ENCODE measurements at places on chromosomes 11 and 22.

- DNase-seq, result no peak
Measured at GRCh38 chr22:42803389-42803788, 53.7 kb downstream of the ARFGAP3 start.

- DNase-seq, result no peak
Measured at GRCh38 chr11:75421035-75421602, 11.9 kb downstream of the KLHL35 start.

GRCh38 chr11:2690596-2691354 lies 9.0 kb downstream of the KCNQ1OT1 start:
- no peak for DNase-seq

GRCh38 chr11:1490651-1491050 lies 4.1 kb upstream of the MOB2 start:
- DNase-seq, result no peak

DNA sequence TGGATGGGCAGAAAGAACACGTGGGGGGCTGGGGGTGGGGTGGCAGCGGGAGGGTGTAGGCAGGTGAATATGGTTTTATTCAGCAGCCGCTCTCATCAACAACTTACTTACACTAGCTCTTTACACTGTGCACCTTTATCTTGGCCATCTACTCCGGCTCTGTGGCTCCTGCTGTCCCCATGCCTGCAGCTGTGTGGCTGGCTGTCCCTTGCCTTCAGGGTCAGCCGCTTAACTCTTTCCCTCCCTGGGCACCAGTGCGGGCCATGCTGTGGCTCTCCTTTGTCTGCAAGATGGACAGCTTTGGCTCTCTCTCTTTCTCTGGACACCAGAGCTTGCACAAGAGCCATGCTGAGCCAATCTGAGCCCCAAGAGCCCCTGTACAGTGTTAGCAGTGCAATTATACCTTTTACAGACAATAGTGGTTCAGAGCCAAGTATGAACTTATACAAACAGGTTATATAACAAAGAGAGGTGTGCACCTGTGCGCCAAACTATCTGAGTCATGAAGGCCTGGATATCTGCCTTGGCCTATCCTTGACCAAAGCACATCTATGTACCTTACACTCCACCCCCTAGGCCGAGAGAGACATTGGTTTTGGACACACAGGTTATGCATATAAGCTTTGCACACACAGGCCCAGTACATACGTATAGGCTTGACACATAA lies 94.3 kb upstream of the CTSC start:
- no peak for DNase-seq

- no peak for DNase-seq
Measured at GRCh38 chr11:10461276-10461790, 6.3 kb downstream of the AMPD3 start.

All from effector memory CD8-positive, alpha-beta T cell (primary cell).